ENCODE measurements at places on chromosomes 2 and 18. TPM values are rescaled to one million over a fixed set of nuclear protein-coding genes. Genes with fewer than 3 reads are reported as not detected.

STPG4 gene
- not detected for total RNA-seq

SERPINB4 gene
- not detected for total RNA-seq

OBSL1 gene
- 27.0 TPM for total RNA-seq

HOXD8 gene
- not detected for total RNA-seq

DNA sequence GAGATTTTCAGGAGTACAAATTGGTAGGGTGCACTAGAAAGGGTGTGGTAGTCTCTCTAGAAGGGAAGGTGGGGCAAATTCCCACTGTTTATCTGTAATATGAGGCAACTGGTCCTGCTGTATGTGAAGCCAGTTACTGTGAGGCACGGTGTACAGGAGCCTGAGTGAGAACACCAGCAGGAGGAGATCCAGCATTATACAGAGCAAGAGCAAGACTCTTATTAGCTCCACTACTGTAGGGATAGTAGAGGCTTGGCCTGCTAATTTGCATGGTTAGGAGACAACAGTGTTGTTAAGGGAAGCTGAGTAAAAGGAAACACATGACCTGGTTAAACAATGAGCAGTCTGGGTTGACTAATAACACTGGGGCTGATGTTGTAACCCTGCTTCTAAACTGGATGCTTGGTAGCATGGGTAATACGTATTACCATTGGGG, 76.3 kb upstream of the WDSUB1 start:
- no peak for DNase-seq

DNA sequence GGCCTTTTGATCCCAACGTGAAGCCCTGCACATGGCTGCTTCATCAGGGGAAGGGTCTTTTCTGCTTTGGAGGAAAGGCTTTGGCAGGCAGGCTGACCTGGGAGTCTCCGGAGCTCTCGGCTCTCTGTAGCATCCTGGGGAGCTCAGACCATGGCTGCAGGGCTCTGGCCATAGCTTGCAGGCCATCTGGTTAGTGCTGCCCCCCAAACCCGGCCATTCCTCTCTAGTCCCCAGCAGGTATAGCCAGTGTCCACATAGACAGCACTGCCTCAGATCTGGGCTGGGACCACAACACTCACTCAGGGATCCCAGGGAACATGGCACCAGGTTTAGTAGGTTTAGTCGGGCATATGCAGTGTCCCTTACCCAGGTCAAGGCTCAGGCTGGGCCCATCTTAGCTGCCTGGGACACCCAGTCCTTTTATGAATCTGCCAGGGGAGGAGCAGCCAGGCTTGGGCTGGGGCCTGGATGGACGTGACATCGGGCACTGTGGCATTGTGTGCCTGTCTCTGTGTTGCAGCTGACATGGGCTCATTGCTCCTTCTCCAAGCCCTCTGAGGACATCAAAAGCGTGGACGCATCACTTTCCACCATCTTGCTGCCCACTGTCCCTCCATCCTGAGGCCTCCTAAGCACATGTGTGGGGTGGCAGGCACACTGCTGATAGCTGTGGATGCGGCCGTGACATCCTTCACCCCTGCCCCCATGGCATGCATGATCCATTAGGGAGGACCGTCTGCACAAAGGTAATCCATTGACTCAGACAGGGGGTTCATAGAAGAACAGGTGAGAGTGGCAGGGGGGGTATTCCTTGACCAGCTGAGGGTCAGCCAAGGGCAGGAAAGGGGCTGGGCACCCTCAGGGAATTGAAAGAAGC, 19.2 kb upstream of the GPR35 start:
- DNase-seq = peak; percentile 40

DNA sequence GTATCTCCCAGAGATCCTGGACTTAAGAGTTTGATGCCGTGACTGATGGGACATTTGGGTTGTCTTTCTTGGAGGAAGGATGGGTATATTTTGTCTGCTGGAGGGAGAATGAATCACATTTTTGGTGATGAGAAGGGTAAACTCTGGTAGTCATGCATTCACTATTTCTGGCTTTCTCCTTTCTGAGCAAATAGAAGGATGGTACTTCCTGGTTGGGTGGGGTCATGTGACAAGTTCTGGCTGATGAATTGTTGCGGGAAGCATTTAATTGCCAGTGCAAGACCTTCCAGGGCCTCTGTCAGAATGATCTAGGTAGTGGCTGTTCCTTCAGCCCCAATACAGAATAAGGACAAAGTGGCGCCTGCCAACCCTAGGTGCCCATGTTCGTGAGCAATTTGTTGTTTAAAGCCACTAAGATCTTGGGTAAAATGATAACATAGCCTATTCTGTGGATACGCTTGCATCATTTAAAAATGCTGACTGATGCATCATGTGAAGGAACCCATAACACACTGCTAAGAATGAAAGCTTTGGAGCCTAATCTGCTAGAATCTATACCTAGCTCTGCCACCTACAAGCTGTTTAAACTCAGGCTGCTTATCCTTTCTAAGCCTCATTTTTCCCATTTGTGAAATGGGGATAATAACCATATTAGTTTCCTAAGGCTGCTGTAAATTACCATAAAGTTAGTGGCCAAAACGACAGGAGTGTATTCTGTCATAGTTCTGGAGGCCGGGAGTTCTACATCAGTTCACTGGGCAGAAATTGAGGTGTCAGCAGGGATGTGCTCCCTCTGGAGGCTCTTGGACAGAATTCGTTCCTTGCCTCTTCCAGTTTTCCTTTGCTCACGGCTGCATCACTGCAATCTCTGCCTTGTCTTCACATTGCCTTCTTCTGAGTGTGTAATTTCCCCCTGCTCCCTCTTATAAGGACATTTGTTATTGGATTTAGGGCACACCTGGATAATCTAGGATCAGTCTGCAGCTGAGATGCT, 281.3 kb downstream of the AGPS start:
- DNase-seq = no peak

- no peak for DNase-seq
Observed at GRCh38 chr18:45379903-45380302, 235.4 kb upstream of the SLC14A2 start.

DNA sequence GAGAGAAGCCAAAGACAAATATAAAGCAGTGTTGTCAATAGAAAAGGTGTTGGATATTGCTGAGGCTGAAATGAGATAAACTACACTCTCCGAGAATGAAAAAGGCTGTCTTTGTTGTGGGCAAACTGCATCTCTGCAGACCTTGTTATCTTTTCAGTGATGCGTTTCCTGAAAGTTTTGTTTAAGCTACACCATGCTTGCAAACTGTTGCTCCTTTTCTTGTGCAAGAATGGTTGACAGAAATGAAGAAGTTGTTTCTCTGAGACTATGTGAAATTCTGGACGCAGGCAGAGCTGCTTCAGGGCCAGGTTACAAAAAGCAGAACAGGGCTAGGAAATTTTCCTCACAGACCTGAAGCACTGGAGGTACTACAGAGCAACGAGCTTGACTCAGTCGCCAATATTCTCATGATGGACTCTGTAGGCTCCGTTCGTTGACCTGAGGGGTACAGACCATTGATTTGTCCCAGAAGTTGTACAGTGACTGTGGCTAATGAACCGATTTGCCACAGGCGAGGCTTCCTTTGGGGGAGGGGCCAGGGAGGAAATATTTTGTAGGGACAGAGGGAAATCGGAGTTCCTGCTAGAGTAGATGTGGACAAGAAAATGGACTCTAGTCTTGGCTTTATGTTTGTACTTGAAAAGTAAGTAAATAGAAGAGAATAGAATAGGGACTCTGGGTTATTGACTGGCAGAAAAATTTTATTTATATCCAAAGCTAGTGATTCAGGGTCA, 3.5 kb upstream of the ATL2 start:
- DNase-seq = no peak

- DNase-seq = no peak
Observed at GRCh38 chr2:205725059-205725458, 42.8 kb downstream of the NRP2 start.

GRCh38 chr2:71064754-71065621, 3.5 kb upstream of the NAGK start:
- DNase-seq = no peak

GRCh38 chr18:76991021-76991688, 141.4 kb downstream of the MBP start:
- DNase-seq = no peak

DNA sequence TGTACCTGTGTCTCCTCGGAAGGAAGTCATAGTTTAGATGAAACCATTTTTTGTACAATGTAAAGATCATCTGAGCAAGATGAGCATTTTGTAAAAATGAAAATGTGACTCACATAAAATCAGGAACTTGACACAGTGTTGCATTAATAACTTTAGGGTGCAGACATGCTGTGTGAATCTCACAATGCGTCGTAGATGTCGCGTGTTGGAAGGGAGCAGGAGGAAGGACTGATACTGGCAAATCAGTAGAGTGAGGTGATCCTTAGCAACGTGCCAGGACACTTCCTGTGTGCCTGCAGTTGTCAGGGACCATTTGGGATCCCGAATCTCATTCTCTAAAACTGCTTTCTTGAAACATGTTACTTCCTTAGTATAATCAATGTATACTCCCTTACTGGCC, 103.1 kb downstream of the SH3BP4 start:
- peak; percentile 13 for DNase-seq
